ENCODE measurements at places on chromosomes 4 and X. TPM values are rescaled to one million over a fixed set of nuclear protein-coding genes. Genes with fewer than 3 reads are reported as not detected.

The TRIM61 gene
- 1.8 TPM for total RNA-seq

The CCDC110 gene
- 1.2 TPM for total RNA-seq

The DCAF8L2 gene
- total RNA-seq = not detected

The DMP1 gene
- total RNA-seq = not detected

The MUC7 gene
- total RNA-seq = not detected

The IQCM gene
- not detected for total RNA-seq

The PTPN13 gene
- 95.0 TPM for total RNA-seq

The S100G gene
- total RNA-seq = not detected

The UGT2B15 gene
- total RNA-seq = 0.15 TPM

The NEIL3 gene
- total RNA-seq = 0.37 TPM

The GAR1 gene
- 11.5 TPM for total RNA-seq

The BEND4 gene
- total RNA-seq = 0.09 TPM

The GAGE1 gene
- total RNA-seq = 0.49 TPM

- no peaks in the 10 kb centered on the region for H3K27me3 ChIP-seq
- no peaks in the 10 kb centered on the region for H3K36me3 ChIP-seq
Observed at GRCh38 chr4:40572692-40573310, 56.9 kb downstream of the RBM47 start.

DNA sequence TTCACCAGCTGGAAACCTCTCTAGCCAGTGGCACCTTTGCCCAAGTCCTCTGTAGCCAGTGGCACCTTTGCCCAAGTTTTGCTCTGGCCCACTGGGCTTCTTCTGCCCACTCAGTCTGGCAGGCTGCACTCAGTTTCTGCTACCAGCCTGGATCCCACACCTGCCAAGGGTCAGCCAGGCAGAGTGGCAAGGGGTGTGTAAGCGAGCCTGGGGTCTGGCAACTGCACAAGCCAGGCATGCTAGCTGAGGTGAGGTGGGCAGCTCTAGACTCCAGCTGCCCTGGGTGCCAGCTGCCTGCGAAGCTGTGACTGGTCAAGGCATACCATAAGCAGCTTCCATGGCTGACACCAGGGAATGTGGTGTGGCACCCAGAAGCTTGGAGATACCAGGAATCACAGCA lies 233.1 kb upstream of the DKK2 start:
- no peaks in the 10 kb centered on the region for H3K4me1 ChIP-seq
- H3K36me3 ChIP-seq = no peaks in the 10 kb centered on the region
- H3K4me3 ChIP-seq = no peak overlapping the region

DNA sequence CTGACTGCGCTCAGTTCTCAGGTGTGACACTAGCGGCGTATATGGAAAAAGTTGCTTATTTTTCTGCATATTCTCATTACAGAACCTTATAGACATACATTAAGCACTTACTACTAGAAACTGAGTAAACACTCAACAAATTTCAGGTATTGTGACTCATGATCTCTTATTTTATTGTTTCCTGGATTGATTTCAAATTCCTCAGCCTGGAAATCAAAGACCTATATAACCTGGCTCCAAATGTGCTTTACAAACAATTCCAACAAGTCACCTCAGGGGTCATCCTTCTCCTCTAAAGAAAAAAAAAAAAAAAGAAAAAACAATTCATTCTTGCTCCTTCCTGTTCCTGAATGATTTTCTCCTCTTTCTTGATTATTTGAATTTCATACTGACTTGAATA lies 152.3 kb downstream of the ADAM29 start:
- H3K27me3 ChIP-seq = no peaks in the 10 kb centered on the region
- H3K4me1 ChIP-seq = no peaks in the 10 kb centered on the region
- H3K36me3 ChIP-seq = no peaks in the 10 kb centered on the region
- H3K27ac ChIP-seq = no peak overlapping the region
- no peak overlapping the region for H3K4me3 ChIP-seq

- H3K27ac ChIP-seq = no peak overlapping the region
- H3K4me1 ChIP-seq = no peaks in the 10 kb centered on the region
- DNase-seq = no peak
- no peak overlapping the region for H3K4me3 ChIP-seq
- no peaks in the 10 kb centered on the region for H3K27me3 ChIP-seq
- H3K36me3 ChIP-seq = no peaks in the 10 kb centered on the region
Observed at GRCh38 chr4:161160718-161161117, 1003.1 kb downstream of the FSTL5 start.

DNA sequence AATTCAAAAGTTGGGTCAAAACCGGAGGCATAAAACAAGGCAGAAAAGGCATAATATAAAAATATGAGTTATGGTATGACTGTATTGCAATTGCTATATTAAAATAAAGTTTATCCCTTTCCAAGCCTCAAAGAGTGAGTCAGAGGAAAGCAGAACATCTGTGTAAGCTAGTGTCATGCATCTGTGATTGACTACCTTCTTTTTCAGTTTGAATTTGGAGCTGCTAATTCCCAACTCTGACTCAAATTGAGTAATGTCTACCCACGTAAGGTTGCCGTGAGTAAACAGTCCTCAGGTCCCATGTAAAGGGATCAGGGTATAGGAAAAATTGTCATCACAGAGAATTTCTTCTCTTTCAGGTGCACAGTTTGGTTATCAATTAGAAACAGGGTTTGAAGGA lies 6.5 kb upstream of the SLITRK4 start:
- no peaks in the 10 kb centered on the region for H3K27me3 ChIP-seq
- H3K4me3 ChIP-seq = no peak overlapping the region
- no peak for DNase-seq
- H3K27ac ChIP-seq = no peak overlapping the region
- no peaks in the 10 kb centered on the region for H3K36me3 ChIP-seq

DNA sequence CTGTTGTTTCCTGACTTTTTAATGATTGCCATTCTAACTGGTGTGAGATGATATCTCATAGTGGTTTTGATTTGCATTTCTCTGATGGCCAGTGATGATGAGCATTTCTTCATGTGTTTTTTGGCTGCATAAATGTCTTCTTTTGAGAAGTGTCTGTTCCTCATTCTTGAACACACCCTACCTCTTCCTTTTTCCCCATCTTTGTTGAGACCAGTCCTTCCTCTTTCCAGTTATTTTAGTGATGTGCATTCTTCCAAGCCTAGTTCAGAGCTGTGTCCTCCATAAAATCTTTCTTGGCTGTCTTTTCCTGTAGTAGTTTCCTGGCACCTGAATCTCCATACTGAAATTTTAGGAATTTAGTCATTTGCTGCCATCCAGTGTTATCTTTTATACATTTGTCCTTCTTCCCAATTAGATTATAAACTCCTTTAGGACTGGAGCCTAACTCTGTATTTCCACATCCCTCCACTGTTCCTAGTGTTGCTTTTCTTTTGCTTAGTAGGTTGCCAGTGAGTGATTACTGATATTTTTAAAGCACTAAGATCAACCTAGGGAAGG lies 11.4 kb downstream of the FHIP1A start:
- H3K4me3 ChIP-seq = no peak overlapping the region
- DNase-seq = no peak
- H3K27me3 ChIP-seq = no peaks in the 10 kb centered on the region
- no peaks in the 10 kb centered on the region for H3K4me1 ChIP-seq
- no peaks in the 10 kb centered on the region for H3K36me3 ChIP-seq
- H3K27ac ChIP-seq = no peak overlapping the region

GRCh38 chr4:173910891-173911290 lies 372.6 kb downstream of the FBXO8 start:
- H3K4me1 ChIP-seq = no peaks in the 10 kb centered on the region
- H3K27ac ChIP-seq = no peak overlapping the region
- H3K4me3 ChIP-seq = no peak overlapping the region
- peaks cover 2% of the 10 kb centered on the region for H3K27me3 ChIP-seq
- DNase-seq = no peak
- H3K36me3 ChIP-seq = no peaks in the 10 kb centered on the region

DNA sequence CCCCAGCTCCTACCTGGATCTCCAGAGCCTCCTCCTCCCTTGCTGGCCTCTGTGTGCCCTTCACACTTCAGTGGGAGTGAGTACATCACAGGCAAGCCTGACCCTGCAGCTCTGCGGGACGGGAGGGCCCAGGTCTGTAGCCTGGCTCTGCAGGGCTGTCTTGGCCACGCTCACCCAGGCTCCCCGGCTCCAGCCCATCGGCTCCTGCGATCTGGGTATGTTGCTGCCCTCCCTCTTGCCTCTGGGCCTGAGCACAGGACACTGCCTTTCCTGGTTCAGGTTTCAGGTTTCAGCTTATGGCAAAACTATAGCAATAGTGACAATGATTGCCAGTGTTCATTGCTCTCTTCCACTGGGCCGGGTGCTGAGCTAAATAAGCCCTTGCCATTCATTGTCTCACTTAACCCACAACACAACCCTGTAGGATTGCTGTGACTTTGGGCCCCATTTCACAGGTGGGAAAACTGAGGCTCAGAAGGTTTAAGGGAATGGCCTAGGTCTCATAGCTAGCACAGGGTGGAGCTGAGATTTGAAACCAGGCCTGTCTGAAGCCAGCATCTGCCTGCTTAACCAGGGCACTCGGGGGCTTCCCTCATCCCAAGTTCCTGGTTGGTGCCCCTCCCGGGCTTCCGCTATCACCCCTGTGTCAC lies 44.6 kb upstream of the SORCS2 start:
- no peaks in the 10 kb centered on the region for H3K4me1 ChIP-seq
- H3K4me3 ChIP-seq = no peak overlapping the region
- no peaks in the 10 kb centered on the region for H3K36me3 ChIP-seq
- no peak for DNase-seq
- H3K27ac ChIP-seq = no peak overlapping the region
- H3K27me3 ChIP-seq = no peaks in the 10 kb centered on the region

GRCh38 chrX:120755066-120755846 lies 120.4 kb downstream of the CT47B1 start:
- H3K4me1 ChIP-seq = no peaks in the 10 kb centered on the region
- no peak overlapping the region for H3K27ac ChIP-seq
- H3K27me3 ChIP-seq = no peaks in the 10 kb centered on the region
- no peak for DNase-seq
- H3K4me3 ChIP-seq = no peak overlapping the region

GRCh38 chrX:45472968-45473367 lies 272.3 kb upstream of the DIPK2B start:
- no peak for DNase-seq
- no peaks in the 10 kb centered on the region for H3K27me3 ChIP-seq
- no peaks in the 10 kb centered on the region for H3K4me1 ChIP-seq
- no peak overlapping the region for H3K4me3 ChIP-seq
- no peaks in the 10 kb centered on the region for H3K36me3 ChIP-seq

DNA sequence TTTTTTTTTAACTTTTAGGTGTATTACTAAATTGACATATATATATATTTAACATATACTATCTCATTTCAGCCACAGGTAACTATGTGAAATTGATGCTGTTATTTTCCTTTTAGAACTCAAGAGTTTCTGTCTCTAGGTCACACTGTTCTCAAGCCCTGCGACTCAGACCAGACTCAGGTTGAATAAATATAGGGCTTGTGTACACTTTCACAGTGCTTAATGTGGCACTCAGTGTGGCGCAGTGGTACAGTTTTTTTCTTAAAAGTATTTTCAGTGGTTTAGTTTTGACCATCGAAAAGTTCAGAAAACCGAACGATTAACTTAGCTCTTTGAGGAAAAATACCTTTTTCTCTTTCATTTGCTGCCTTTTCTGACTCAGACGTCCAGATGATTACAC lies 24.7 kb downstream of the PACRGL start:
- H3K36me3 ChIP-seq = peaks cover 43% of the 10 kb centered on the region
- H3K4me1 ChIP-seq = no peaks in the 10 kb centered on the region
- no peak overlapping the region for H3K27ac ChIP-seq
- no peaks in the 10 kb centered on the region for H3K27me3 ChIP-seq
- H3K4me3 ChIP-seq = no peak overlapping the region
- no peak for DNase-seq

- H3K4me3 ChIP-seq = no peak overlapping the region
- peaks cover 36% of the 10 kb centered on the region for H3K4me1 ChIP-seq
- H3K27me3 ChIP-seq = no peaks in the 10 kb centered on the region
- no peak for DNase-seq
- H3K27ac ChIP-seq = peak overlapping the region; percentile 52
Observed at GRCh38 chr4:76206222-76206942, 7.2 kb downstream of the SCARB2 start.

DNA sequence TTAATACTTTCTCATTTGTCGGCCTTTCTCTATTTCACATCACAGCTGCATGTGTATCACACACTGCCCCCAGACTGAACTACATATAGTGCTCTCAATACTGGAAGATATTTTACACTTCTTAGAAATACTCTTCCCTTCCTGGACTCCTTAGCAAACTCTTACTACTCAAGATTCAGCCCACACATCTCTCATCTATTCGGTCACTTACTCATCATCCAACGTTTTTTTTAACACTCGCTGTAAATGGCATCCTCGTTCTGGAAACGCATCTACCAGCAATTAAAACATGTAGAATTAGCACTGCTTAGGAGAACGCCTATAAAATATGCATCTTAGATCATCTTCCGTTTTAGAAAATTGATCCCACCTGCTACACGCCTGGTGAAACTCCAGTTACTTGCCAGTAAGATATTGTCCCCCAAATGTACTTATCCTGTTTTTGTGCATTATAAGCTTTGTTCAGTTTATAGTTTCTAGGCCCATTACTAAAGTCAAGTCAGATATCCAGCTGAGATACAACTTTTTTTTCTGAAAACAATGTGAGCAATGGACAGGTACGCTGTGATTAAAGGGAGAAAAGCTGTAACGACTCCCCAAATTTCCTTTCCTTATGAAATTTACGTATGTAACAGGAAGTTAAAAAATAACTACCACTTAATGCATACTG lies 1.0 kb downstream of the LRP2BP start:
- H3K36me3 ChIP-seq = peaks cover 7% of the 10 kb centered on the region
- no peak overlapping the region for H3K27ac ChIP-seq
- H3K4me3 ChIP-seq = no peak overlapping the region
- no peak for DNase-seq
- peaks cover 5% of the 10 kb centered on the region for H3K4me1 ChIP-seq

- no peaks in the 10 kb centered on the region for H3K4me1 ChIP-seq
- DNase-seq = no peak
- H3K27ac ChIP-seq = no peak overlapping the region
Observed at GRCh38 chrX:40411340-40412111, 169.2 kb upstream of the ATP6AP2 start.

DNA sequence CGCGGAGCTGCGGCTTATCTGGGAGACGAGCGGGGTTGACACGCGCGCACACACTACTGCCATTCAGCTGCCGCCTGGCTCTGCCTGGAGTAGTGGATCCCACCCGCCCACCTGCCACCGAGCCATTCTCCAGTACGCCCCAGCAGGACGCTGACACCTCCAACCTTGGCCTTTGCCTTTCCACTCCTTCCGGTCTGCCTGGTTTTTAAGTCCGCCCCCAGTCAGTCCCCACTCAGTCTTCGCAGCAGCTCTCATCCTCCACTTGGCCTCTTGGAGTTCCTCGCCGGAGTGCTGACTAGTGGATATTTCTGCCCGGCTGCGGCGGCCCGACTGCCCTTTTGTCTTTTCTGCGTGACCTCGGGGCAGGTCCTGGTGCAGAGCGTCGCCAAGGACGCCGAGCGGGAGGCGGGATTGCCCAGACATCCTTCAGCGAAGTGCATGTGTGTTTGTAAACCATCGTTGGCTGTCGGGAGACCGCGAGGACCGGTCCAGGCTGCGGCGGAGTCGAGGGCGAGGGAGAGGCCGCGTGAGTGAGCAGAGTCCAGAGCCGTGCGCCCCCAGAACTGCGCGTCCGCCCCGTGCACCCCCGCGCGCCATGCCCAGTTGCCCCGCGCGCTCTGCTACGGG lies 1.1 kb downstream of the SLIT2 start:
- no peak overlapping the region for H3K27ac ChIP-seq
- peak; percentile 65 for DNase-seq
- H3K36me3 ChIP-seq = peaks cover 36% of the 10 kb centered on the region

GRCh38 chr4:22315628-22316027 lies 200.2 kb downstream of the ADGRA3 start:
- H3K27me3 ChIP-seq = no peaks in the 10 kb centered on the region
- no peak overlapping the region for H3K27ac ChIP-seq
- H3K4me3 ChIP-seq = no peak overlapping the region
- no peak for DNase-seq

GRCh38 chrX:71671938-71672337 lies 4.6 kb downstream of the LOC101059915 start:
- H3K36me3 ChIP-seq = no peaks in the 10 kb centered on the region
- H3K4me1 ChIP-seq = no peaks in the 10 kb centered on the region
- no peak for DNase-seq
